ENCODE measurements at places on chromosomes 12 and 14. TPM values are rescaled to one million over a fixed set of nuclear protein-coding genes. Genes with fewer than 3 reads are reported as not detected.

DNA sequence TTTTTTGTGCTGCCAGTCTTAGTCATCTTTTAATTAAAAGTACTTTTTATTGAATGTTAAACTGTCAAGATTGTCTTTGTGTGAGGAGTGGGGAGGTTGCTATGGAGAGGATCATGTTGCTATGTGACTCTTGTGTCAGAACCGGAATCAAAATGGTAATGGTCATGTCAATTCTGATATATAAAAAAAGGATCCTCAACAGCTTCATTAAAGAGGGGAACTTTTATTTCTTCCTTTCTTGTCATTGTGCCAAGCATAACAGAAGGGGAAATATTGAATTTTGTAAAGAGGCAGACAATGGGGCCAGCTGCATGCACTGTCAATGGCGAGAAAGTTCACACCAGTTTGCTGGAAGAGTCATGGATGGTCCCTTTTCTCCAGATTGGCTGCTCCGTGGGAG is 564.8 kb downstream of the VRK1 start:
- no peak for DNase-seq

DNA sequence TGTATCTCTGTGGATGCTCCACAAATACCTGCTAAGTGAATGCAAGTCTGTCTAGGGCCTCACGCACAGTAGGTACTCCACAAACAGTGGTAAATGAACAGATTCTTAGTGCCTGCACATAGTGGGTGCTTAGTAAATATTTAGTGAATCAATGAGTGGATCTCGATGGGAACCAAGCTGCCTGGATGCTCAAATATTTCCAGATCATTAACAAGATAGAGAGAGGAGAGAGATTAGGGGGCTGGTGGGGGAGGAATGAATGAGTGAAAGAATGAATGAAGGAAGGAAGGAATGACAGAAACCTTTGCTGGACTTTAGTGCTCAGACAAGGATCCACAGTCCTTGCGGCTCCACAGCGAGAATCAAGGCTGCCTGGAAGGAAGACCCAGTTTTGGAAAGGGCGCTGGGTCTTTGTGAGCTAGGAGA is 118.2 kb downstream of the SCARB1 start:
- DNase-seq: no peak

- no peak for DNase-seq
These were observed 467.8 kb downstream of the MDGA2 start for GRCh38 chr14:47207617-47208016.

GRCh38 chr14:51454351-51454750 is 197.4 kb upstream of the FRMD6 start:
- no peak for DNase-seq

DNA sequence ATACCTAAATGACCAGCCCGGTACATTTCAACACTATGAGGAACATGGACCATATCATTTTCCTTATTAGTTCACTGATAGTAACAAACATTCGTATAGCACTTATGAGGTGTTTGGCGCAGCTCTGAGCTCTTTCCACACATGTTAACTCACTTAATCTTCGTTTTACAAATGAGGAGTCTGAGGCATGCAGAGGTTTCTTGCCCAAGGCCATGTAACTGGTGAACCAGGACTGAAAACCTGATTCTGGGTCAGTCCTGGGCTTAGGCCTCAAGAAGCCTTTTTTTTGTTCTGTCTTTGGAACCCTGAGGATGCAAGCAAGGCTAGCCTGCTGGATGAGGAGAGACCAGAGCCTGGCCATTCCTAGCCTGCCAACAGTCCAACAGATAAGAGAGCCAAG is 55.0 kb downstream of the C14orf132 start:
- no peak for DNase-seq

The IQSEC3 gene
- not detected for polyA plus RNA-seq

The C1QL4 gene
- polyA plus RNA-seq: not detected

Data from CD14-positive monocyte (primary cell).